Caco-2 (cell line): ENCODE measurements at places on chromosomes 6 and 20.

DNA sequence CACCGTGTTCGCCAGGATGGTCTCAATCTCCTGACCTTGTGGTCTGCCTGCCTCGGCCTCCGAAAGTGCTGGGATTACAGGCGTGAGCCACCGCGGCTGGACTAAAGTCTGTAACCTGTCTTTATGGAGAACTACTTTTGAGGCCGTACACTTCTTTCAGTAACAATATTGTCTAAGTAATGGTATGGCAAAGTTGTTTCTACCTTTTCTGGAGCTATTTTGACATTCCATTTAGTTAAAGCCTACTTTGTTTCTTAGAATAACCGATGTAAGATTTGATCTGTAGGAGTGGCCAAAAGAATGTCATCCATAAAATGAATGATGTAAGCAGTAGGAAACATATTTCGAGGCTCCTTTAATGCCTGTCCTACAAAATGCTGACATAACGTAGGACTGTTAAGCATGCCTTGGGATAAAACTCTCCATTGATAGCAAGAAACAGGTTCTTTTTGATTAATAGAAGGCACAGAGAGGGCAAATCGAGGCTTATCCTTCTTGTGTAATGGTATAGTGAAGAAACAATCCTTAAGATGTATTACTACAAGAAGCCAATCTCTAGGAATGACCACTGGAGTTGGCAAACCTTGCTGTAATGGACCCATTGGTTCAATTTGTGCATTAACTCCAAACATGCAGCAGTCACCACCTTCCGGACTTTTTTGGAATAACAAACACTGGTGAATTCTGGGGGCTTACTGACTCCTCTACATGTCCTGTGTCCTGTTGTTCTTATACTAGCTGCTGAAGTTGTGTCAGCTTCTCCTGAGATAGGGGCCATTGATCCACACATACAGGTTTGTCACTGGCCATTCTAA, 35.9 kb downstream of the HLA-DRA start:
- H3K4me1 ChIP-seq = no peaks in the 10 kb centered on the region
- DNase-seq = no peak
- no peak overlapping the region for H3K27ac ChIP-seq

GRCh38 chr6:25423358-25423757, 144.2 kb downstream of the CARMIL1 start:
- no peak for DNase-seq
- no peaks in the 10 kb centered on the region for H3K27me3 ChIP-seq
- no peaks in the 10 kb centered on the region; the same call in none of the 2 replicates for H3K36me3 ChIP-seq
- H3K27ac ChIP-seq = no peak overlapping the region

DNA sequence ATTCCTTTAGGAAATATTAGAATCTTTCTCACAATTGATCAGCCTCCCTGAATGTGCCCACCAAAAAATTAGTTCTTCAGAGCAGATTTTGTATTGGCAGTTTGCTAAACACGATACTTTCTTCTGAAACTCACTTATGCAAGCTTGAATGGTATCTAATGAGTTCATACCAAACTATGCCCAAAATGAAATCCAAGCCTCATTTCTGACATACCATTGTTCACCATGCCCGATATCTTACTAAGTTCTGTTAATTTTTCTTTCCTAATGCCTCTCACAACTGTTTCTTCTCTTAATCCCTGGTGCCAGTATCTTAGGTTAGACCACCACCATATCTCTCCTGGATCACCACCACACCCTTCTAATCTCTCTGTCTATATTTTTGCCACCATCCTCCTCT, 755.9 kb downstream of the KIF16B start:
- H3K27ac ChIP-seq = no peak overlapping the region
- DNase-seq = no peak
- no peaks in the 10 kb centered on the region for H3K27me3 ChIP-seq
- no peaks in the 10 kb centered on the region for H3K36me3 ChIP-seq

DNA sequence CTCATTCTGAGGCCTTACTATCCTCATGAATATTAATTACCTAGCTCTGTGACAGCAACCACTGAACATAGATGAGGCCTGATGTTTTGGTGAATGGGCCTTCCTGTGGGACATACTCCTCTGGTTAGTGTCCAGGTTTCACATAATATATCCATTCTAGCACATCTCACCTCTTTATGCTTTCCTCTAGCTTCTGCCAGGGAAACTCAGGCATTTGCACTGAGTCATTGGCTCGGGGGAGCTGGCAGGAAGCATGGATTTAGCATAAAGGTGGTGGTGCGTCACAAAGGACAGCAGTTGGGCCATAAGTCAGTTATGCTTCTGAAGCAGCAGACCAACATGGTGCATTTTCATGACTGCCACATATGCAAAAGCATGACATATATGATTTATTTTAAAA, 37.5 kb upstream of the TMEM170B start:
- no peak overlapping the region for H3K27ac ChIP-seq
- no peak overlapping the region for H3K4me3 ChIP-seq
- H3K27me3 ChIP-seq = no peaks in the 10 kb centered on the region
- H3K4me1 ChIP-seq = peaks cover 12% of the 10 kb centered on the region; the same call in 1 of the 2 replicates
- DNase-seq = no peak

DNA sequence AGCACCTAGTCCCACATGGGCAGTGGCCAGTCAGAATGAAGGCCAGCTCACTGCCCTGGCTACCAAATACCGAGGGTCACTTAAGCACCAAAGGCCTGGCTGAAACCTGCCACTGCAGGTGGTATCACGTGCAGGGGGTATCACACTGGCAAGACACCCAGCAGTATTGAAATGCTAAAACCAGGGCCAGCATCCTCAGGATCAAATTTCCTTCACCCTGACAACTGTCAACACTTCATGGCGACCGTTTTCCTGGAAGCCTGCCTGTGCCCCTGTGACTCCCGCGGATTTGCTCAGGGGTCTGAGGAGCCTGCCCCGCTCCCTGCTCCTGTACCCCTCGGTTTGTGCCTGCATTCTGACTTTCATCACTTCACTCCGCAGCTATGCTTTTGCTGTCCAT, 151.1 kb downstream of the TTLL2 start:
- DNase-seq = no peak
- no peaks in the 10 kb centered on the region for H3K36me3 ChIP-seq
- no peak overlapping the region for H3K27ac ChIP-seq
- peaks cover 16% of the 10 kb centered on the region for H3K4me1 ChIP-seq
- no peaks in the 10 kb centered on the region for H3K27me3 ChIP-seq

DNA sequence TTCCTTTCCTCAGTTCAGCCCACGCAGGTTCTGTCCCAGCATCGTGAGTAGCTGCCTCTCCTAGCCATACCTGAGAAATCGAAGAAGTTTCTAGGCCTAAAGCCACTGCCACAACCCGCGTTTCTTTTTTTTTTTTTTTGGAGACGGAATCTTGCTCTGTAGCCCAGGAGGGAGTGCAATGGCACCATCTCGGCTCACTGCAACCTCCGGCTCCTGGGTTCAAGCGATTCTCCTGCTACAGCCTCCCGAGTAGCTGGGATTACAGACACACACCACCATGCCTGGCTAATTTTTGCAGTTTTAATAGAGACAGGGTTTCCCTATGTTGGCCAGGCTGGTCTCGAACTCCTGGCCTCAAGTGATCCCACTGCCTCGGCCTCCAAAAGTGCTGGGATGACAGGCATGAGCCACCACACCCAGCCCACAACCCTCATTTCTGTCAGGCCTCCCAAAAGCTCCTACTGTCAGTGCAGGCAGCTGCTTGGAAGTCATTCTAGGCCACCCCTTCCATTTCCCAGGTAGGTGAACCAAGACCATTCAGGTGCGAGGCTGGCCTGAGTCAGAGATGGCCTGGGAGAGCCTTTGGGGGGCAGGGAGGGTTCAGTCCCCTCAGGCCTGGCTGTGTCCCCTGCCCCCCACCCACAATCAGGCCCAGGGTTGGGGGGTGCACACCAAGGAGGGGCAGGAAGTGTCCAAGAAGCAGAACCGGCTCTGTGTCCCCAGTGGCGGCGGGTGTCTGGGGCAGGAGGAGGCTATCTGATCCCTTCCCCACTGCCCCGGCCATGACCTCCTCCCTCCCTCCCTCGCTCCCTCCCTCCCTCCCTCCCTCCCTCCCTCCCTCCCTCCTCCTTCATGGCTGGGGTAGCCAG, 47.2 kb downstream of the NOL4L start:
- H3K4me3 ChIP-seq = no peak overlapping the region
- H3K27ac ChIP-seq = no peak overlapping the region
- DNase-seq = no peak
- H3K27me3 ChIP-seq = no peaks in the 10 kb centered on the region
- peaks cover 17% of the 10 kb centered on the region for H3K4me1 ChIP-seq
